Neural crest cell (in vitro differentiated cells): ENCODE measurements at places on chromosomes 16 and 17.

GRCh38 chr16:85781695-85782370 is 17.5 kb downstream of the EMC8 start:
- no peak for DNase-seq

- DNase-seq = no peak
Measured at GRCh38 chr16:89484923-89485679, 5.3 kb downstream of the ANKRD11 start.

DNA sequence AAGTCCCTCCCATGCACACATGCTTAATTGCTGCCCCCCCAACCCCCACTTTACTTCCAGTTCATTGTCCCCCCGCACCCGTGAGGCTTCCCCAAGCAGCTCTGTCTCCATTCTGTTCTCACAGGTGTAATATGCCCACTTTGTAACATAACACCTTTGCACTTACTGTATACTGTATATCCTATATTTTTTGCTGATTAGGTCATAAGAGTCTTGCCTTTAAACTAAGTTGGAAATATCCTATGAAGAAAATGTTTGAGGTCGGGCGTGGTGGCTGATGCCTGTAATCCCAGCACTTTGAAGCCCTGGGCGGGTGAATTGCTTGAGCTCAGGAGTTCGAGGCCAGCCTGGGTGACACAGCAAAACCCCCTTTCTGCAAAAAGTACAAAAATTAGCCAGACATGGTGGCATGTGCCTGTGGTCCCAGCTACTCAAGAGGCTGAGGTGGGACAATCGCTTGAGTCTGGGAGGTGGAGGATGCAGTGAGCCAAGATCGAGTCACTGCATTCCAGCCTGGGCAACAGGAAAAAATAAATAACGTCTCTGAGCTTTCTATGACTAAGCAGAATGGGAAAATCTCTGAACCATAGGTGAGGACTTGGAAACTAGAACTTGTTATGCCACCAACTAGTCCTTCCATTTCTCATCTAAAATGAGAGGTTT is 76.1 kb downstream of the TNRC6C start:
- no peak for DNase-seq

DNA sequence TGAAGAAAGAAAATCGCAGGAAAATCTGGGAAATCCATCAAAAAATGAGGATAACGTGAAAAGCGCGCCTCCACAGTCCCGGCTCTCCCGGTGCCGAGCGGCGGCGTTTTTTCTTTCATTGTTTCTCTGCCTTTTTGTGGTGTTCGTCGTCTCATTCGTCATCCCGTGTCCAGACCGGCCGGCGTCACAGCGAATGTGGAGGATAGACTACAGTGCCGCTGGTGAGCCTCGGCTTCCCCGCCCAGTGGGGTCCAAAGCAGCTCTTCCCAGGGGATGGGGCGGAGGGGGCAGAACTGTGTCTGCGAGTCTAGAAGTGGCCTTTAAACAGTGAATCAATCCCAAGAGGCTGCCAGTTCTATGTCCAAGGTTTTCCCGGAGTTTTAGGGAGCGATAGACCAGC is 19.8 kb downstream of the FAM234A start:
- DNase-seq = no peak

DNA sequence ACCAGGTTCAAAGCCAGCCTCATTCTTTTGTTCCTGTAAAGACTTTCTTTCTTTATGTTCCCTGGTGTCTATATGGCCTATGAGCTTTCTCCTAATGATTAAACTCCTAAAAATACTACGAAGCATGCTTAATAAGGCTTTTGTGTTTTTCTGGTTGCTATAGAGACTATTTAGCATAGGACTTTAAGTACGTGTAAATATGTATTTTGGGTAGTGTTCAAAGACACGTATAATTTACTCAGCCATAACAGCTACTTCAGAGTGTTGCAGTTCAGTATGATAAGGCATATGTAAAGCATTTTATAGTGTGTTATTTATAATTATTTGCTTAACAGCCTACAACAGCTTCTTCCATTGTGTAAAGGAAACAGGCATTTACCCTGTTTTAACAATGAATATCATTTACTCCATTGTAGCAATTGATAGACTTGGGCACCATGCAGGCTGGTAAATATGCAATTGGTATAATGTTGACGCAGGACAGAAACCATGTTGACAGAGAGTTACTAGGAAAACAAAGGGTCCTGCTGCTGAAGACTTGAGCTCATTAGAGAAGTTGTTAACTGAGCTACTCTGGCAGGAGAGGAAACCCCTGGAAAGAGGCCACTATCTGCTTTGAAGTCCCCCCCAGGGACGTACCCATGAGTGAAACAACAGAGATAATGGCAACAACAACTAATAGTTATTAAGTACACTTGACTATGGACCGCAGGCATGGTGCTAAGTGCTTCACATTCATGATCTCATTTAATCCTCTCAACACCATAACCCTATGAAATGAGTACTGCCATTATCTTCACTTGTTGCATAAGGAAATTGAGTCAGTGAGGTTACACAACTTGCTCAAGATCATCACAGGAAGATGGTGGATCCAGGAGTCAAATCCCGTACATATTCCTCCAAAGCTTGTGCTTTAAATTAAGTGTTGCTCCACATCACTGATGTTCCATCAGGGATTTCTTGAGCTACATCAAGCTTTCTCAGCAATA is 342.2 kb upstream of the DYNLRB2 start:
- no peak for DNase-seq

GRCh38 chr16:86466696-86467406 is 43.5 kb upstream of the FOXF1 start:
- no peak for DNase-seq

DNA sequence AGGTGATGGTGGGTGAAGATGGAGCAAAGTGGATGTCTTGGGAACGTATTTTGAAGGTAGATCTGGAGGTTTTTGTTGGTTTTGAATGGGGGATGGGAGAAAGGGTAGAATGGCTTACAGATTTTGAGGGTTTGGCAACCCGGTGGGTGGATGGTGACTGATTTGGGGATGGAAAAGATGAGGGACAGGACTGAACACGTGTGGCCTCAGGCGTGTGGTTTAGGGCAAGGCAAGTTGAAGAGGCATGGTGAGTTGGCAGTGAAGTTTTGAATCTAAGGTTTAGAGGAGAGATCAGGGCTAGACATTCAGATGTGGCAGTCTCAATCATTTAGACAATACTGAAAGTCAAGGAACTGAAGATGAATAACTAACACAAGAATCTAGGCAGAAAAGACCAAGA is 5.0 kb upstream of the DCTPP1 start:
- DNase-seq = no peak

DNA sequence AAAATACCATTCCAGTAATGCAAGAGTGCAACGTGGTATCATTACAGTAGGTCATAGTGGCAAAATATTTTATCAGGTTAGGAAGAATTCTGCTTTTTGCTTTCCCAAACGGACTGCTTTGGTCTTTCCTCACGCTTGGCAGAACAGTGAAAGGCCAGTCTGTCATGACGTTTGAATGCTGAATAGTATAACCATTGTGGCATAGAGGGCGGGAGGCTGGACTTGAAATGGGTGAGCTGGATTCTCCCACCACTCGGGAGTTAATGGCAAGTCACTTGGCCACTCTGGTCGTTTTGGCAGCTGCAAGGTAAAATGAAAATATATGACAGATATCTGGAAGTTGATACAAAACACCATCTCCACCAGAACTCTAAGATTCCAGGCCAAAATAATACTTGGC is 391.2 kb downstream of the MAF start:
- DNase-seq = no peak

GRCh38 chr17:30199600-30199999 is 35.9 kb downstream of the SLC6A4 start:
- no peak for DNase-seq

DNA sequence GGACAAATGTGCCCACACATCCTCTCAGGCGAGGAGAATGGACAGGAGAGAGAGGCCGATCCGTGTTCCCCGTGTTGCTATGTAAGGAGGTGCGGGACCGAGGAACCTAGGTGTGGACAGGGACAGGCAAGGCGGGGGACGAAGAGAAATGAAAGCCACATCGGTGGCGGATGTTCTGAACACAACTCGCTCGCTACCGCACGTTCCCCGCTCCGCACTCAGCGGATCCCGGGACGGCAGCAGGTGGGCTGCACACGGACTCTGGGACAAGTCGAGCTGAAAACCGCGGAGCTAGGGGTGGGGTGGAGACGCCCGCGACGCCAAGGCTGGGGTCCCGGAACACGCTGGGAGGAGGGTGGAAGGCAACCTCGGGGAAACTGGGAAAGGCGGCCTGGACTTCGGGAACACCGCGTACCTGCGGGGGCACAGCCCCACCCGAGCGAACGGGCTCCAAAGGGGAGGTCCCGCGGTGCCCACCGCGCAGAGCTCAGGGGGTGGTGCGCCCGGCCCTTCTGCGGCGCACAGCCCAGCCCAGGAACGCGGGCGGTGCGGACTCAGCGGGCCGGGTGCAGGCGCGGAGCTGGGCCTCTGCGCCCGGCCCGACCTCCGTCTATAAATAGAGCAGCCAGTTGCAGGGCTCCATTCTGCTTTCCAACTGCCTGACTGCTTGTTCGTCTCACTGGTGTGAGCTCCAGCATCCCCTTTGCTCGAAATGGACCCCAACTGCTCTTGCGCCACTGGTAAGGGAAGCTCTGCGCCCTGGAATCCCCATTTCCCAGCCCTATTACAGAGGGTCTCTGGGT is at the start of gene MT1E:
MT1E (plus strand) TSS at position 642 of the 803 bp plus-strand sequence; CDS start at position 713, 71 bp downstream.
- DNase-seq = no peak

GRCh38 chr17:69620363-69620762 is 205.9 kb downstream of the MAP2K6 start:
- no peak for DNase-seq

GRCh38 chr17:16329519-16330271 is 23.6 kb downstream of the CENPV start:
- DNase-seq = no peak

GRCh38 chr16:1639282-1639681 is 27.1 kb downstream of the CRAMP1 start:
- DNase-seq = no peak

DNA sequence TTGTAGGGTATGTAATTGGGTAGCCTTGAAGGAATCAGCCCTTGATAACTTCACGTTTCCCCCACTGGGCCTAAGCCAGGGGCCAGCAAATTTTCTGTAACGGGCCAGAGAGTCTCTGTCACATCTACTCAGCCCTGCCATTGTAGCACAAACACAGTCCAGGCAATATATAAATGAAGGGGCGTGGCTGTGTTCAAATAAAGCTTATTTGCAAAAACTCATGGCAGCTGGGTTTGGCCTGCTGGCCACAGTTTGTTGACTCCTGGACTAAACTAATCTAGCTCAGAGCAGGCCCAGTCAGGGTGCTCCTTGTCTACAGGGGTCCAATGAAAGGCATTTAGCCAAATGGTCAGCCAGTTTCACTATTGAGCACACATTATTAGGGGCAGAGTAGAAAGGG is 141.6 kb downstream of the CCDC182 start:
- DNase-seq = no peak

DNA sequence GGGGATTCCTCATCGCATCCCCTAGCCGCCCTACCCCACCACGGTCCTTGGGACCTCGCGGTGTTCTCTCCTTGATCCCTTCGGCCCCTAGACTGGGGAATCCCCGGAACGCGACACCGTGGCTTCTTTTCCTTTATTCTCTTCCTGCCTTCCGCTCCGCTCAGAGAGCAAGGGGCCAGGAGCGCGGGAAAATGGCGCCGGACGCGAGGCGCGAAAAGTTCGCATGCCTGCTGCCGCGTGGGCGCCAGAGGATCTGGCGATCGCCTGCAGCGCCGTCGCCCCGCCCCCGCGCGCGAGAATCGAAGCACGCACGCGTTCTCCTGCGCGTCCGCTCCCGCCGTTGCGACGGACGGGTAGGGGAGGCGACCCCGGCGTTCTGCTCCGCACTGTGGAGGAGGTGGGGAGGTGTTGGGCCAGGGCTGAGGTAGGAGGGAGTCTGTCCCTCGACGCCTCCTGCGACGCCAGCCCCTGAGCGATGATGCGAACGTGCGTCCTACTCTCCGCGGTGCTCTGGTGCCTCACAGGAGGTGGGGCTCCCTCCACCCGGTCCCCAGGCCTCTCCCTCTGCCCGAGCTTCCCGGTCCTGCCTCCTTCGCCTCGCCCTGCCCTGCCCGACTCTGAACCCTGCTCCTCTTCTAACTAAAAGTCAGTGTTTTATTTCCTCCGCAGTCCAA is at the start of gene ZPBP2:
ZPBP2 (plus strand) TSS at position 323 of the 674 bp plus-strand sequence; CDS start at position 476, 153 bp downstream.
- DNase-seq = no peak

DNA sequence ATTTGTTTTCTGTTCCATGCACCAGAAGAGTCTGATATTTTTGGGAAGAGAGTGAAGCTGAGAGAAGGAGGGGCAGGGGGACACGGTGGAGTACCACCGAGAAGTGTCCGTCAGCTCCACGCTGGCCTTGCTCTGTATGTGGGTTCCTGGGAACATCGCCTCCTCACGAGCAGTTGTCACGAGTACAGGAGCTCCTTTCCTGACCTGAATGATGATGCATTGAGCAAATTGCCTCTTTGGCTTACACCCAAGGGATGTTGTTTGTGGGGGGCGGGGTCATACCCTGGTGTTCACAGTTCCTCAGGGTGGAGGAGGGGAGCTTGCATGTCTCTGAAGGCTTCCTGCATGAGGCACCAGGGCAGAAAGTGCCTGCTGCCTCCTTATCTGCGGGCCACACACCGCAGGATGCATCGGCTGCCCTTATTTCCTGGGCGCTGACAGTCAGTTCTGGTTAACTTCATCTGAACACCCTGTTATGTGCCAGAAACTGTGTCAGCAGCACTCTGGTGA is 36.2 kb downstream of the RGS9 start:
- no peak for DNase-seq

GRCh38 chr17:55458287-55458900 is 36.8 kb upstream of the MMD start:
- no peak for DNase-seq

- DNase-seq = no peak
Measured at GRCh38 chr17:77266213-77266612, 125.4 kb downstream of the SEC14L1 start.

DNA sequence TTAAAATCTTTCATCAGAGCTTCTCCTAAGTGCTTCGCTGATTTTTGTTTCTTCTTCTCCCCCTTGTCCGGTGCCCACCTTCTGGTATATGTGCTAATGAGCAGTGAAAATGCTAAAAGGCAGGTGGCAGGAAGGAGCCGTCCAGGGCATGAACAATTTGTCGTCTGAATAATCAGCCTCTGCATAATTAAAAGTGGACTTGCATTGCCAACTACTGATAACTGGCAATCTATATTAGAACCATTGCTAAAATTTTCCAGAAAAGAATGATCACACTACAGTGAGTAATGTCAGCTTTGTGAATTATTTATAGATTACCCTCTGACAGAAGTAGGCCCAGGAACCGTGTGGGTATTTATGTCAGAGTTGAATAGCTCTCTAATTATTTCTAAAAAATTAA is 28.1 kb downstream of the SERPINF1 start:
- no peak for DNase-seq

- no peak for DNase-seq
Measured at GRCh38 chr17:46898364-46898763, 24.6 kb upstream of the GOSR2 start.

GRCh38 chr17:78933025-78933958 is 8.1 kb upstream of the TIMP2 start:
- DNase-seq = no peak

GRCh38 chr17:45104497-45104896 is 27.8 kb downstream of the PLCD3 start:
- DNase-seq = no peak

DNA sequence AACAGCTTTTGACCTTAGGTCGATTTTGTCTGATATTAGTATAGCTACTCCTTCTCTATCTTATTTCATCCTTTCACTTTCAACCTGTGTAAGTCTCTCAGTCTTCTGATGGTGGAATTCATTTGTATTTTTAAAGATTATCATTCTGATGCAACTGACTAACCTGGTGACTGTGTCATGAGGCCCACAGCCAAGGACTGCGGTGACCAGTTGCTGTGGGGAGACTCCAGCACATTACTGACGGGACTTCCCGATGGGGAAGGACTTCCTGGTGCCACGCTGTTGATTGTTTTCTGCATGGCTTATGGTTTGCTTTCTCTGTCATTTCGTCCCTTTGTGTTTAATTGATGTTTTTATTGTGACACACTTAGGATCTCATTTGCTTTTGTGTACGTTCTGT is 34.2 kb downstream of the RMI2 start:
- no peak for DNase-seq
